ENCODE measurements at places on chromosomes 6 and 20.

DNA sequence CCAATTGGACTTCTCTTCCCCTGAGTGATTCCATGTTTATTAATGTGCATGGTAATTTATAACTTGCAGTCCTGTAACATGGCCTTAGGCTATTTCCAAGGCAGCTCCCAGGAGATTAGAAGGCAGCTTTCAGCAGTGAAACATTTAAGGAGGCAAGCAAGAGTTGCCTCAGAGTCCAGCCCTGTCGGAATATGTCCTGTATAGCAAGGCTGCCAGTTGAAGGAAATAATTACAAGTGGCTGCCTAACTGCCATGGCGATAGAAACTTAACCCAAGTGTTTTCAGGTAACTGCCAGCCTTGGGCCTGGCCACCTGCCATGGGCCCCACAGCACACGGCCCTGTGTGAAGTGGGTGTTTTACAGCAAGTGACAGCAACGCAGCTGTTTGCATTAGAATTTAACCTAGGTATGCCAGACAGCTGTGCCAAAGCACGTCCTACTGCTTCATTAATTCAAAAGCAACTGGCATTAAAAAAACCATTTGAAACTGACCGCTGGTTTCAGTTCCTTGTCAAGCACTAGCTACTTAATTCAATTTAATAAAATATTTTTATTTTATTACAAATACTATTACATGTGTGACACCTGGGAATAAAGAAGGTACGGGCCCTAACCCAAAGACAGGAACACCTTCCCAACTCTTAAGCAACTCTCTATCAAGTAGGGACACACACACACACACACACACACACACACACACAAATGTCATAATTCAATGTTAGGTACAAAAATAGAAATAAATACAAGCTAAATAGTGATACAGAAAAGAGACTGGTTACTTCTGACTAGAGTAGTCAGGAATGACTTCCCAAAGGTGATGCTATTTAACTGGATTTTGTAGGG is 151.8 kb upstream of the HEY2 start:
- no peak for DNase-seq

DNA sequence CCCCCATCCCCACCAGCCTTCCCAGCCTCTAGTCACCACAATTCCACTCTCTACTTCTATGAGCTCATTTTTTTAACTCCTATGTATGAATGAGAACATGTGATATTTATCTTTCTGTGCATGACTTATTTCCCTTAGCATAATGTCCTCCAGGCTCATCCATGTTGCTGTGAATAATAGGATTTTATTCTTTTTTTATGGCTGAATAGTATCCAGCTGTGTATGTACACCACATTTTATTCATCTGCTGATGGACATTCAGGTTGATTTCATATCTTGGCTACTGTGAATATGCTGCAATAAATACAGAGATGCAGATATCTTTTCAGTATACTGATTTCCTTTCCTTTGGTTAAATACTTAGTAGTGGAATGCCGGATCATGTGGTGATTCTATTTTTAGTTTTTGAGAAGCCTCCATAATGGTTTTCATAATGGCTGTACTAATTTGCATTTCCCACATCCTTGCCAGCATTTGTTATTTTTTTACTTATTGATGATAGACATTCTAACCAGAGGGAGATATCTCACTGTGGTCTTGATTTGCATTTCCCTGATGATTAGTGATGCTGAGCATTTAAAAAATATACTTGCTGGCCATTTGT is 194.9 kb downstream of the PACRG start:
- no peak for DNase-seq

- DNase-seq = no peak
These were observed 103.4 kb upstream of the CDYL start for GRCh38 chr6:4672772-4673171.

- DNase-seq = no peak
These were observed 398.3 kb downstream of the C6orf118 start for GRCh38 chr6:164911151-164911550.

GRCh38 chr6:80425089-80425823 is 318.8 kb downstream of the BCKDHB start:
- no peak for DNase-seq

DNA sequence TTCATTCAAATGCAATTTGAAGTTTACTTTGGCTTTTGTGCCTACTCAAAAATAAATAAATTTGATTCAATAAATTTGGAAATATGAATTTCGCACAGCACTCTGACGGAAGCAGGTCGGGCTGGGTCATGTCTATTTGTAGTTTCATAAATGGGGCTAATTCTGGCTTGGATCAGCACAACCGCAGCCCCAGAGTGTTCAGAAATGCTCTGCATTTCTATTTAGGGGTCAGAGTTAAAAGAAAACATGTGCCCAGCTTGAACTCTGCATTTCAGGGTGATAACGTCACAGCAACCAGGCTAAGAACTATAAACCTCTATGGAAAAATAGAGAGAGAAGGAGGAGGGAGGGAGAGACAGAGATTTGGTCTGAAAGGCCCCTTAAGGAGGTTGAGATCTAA is 480.9 kb upstream of the NOX3 start:
- no peak for DNase-seq

DNA sequence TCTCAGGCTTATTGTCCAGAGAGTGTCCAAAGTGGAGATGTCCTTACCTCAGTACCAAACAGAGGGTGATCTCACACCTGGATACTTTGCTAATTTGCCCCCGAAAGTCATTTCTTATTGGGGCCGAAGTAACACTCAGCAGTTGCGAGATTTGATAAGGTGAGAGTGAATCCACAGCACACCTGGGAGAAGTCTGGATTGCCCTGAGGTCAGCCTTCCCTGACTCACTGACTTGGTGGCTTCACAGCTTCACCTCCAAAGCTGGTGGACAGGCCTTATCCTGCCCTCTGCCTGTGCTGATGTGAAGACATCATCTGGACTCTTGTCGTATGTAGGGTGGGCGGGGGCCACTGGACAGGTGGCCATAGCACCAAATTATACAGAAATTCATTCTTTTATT is 101.9 kb upstream of the ARMC2 start:
- DNase-seq = no peak

DNA sequence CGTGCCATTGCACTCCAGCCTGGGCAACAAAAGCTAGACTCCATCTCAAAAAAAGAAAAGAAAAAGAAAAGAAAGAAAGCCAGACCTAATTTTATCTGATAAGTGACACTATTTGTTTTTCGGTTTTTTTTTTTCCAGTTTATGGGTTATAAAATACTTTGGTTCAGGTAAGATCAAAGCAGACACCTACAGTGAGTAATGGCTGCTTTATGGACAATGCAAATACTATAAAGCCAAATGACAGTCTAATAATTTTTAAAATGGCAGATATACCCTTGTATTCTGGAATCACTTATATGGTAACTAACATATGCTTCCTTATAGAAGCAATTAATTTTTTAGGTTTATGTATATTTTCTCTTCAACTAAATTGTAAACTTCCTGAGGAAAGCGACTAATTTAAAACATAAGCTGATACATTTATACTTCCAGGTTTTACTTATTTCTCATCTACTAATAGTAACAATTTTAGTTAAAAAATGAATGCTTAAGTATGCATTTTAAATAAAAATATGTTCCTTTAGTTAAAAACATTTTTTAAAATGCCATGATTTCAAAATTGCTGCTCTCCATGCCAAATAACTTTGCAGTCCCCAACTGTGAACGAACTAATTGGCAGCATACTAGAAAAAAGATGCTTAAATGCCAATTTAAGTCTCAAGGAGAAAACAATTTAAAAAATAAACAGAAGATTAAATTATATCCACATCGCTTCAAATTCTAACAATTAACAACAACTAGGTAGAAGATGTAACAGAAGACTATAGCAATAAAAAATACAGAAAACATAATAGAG is 38.5 kb downstream of the KIAA0319 start:
- no peak for DNase-seq

- no peak for DNase-seq
These were observed 748.4 kb upstream of the CHD6 start for GRCh38 chr20:42366626-42367025.

DNA sequence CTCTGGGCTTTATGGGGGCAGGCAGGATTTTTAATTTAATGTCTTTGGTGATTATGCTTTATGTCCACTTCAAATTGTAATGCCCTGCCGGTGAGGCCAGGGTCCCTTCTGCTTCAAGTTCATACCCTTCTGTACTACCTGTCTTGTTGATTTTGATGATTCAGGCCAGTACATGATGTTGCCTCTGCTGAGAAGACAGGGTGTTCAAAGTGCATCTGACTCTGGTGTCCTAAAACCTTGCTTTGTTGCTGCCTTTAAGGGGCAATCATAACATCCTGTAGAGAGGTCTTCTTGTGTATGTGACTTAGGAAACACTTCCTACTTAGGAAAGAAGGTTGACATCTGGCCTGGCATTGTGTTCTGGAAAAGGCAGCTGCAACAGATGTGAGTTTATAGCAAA is 113.2 kb downstream of the TMEM170B start:
- DNase-seq = no peak

- DNase-seq = no peak
These were observed 97.7 kb downstream of the TMEM242 start for GRCh38 chr6:157225575-157225995.

GRCh38 chr6:56815436-56815835 is 139.5 kb upstream of the BEND6 start:
- no peak for DNase-seq
